Kidney (tissue), 22 donors: ENCODE measurements at places on chromosomes 12 and 14. TPM values are rescaled to one million over a fixed set of nuclear protein-coding genes. Genes with fewer than 3 reads are reported as not detected.

DNA sequence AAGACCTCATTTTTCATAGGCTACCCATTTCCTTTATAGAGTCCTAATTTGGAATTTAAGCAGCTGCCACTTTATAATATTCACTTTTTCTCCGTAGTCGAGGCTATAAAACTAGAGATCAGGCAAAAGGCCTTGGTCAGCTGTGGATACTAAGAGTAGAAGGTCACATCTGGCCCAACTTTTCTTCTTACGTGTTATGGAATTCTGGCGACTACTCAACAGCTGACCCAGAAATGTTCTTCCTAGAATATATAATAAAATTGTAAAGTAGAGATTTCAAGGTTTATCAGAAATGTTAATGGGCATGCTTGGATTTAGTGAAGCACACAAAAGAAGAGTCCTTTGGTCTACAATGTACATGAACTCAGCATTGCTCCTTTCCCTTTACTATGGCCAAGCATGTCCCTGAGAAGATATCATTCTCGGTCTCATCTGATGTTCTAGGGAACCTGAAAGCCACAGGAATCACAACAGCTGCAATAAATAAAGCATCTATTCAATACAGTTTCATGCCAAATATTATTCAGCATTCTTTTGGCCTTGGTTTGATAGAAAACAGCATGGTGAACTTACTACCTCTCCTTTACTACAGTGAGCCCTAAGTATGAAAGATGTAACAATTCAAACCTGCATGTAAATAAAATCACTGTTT lies 261.4 kb upstream of the NPAS3 start:
- no peak for DNase-seq

- DNase-seq: peak; percentile 42
These were observed 6.7 kb downstream of the B4GALNT1 start for GRCh38 chr12:57626111-57626920.

The KRT75 gene
- polyA plus RNA-seq: not detected

The PYGL gene
- 12.3 TPM for polyA plus RNA-seq

DNA sequence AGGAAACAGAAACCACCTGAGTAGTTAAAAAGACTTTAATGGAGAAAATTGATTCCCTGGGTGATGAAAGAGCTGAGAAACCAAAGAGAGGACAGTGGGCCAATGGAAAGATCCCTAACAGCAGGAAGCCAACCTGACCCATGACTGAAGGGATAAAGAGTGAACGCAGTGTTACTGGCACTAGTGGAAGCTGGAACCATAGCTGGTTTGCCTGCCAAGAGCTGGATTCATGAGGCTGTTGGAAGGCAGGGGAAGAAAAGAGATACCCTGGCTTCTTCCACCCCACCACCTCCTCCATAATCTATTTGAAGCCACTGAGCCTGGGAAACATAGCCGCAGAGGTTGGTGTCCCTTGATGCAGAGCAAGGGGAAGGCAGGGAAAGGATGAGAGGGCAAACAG lies 125.5 kb upstream of the PRKD1 start:
- DNase-seq: no peak

The TSPAN11 gene
- 1.3 TPM for polyA plus RNA-seq

DNA sequence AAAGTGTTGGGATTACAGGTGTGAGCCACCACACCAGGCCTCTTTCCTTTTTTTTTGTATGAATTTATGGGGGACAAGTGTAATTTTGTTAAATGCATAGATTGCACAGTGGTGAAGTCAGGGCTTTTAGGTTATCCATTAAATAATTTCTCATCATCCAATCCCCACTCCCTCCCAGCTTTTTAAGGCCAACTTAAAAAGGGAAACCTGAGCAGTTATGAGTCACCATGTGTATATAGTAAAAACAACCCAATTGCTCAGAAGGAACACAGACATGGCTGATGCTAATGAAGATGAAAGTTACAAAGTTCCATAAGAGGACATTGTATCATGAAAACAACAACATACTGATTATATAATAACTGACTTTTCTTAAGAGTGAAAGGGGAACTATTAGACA lies 25.6 kb upstream of the ARID2 start:
- no peak for DNase-seq

The IL22 gene
- polyA plus RNA-seq: not detected

GRCh38 chr12:46159309-46159901 lies 109.4 kb downstream of the SLC38A1 start:
- DNase-seq: no peak

The SLC38A6 gene
- polyA plus RNA-seq: 21.9 TPM

The DDN gene
- polyA plus RNA-seq: 27.0 TPM

The GSG1 gene
- 0.34 TPM for polyA plus RNA-seq

GRCh38 chr12:110217996-110218674 lies 62.9 kb upstream of the ATP2A2 start:
- DNase-seq: no peak
